ENCODE measurements at places on chromosomes 6 and 20.
A peak's percentile ranks its signal among the peaks of the same experiment; 100 is the strongest.

DNA sequence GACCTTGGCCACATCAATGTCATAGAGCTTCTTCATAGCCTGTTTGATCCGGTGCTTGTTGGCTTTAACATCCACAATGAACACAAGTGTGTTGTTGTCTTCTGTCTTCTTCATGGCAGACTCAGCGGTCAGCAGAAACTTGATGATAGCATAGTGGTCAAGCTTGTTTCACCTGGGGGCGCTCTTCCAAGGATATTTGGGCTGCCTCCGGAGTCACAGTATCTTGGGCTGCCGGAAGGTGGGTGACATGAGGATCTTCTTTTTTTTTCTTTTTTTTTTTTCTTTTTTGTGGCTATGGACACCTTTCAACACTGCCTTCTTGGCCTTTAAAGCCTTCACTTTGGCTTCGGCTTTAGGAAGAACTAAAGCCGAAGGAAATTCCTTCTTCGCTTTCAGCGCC is 244.6 kb downstream of the GJA1 start:
- DNase-seq, result no peak

DNA sequence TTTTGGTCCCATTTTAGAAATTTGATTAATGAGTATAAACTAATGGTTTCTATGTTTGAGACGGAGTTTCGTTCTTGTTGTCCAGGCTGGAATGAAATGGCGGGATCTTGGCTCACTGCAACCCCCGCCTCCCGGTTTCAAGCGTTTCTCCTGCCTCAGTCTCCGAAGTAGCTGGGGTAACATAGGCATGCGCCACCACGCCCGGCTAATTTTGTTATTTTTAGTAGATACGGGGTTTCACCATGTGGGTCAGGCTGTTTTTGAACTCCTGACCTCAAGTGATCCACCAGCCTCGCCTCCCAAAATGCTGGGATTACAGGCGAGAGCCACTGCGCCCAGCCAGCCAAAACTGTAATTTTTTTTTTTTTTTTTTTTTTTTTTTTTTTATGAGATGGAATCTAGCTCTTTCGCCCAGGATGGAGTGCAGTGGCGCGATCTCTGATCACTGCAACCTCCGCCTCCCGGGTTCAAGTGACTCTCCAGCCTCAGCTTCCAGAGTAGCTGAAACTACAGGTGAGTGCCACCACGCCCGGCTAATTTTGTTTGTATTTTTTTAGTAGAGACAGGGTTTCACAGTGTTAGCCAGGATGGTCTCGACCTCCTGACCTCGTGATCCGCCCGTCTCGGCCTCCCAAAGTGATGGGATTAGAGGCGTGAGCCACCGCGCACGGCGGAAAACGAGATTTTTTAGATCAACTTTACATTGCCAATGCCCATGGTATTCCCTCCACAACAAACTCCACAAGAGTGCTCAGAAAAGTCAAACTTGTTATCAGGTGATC is 127.8 kb downstream of the HFE start:
- peak; percentile 39 for DNase-seq

DNA sequence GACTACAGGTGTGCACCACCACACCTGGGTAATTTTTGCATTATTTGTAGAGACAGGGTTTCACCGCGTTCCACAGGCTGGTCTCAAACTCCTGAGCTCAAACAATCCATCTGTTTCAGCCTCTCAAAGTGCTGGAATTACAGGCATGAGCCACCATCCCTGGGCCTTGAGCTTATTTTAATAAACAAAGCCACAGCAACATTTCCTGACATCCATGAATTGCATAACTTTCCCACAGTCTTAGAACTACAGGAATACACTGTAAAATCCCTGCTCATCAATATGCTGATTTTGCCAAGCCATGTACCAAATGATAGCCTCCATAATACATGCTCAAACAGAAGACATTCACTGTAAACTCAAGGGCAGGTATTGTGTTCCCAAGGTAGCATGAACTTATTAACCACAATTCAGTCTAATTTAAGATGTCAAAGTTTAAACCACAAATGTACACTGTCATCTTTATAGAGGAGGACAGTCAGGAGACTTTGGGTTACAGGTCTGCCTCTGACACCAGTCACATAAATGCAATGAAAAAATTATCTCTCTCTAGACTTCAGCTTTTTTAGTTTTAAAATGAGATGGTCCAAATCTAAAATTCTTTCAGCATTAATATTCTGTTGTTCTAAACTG is 40.0 kb downstream of the NUDT3 start:
- peak; percentile 64 for DNase-seq

DNA sequence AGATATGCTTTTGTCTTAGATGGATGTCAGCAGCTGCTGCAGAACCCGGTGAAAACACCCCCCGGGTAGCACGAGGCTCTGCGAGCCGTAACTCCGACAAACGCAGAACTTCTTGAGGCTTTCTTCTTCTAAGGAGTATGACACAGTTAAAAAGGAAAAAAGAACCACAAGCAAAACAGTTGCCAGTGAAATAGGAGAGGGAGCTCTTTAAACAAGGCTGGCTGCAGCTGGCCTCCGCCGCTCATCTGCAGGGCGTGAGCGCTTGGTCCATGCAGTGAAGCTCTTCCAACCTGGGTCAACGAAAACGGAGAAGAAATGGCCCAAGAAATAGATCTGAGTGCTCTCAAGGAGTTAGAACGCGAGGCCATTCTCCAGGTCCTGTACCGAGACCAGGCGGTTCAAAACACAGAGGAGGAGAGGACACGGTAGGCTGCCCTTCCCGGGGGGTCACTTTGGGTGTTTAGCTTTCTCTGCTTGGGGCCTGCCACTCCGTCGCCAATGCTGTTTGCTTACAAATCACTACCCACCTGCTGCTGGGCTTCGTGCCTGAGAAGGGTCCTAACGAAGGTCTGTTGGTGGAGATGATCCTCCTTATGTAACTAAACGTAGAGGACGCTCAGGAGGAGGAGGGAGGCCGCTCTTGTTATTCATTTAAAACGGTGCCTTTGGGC is 13.2 kb downstream of the SYTL3 start:
- DNase-seq, result peak; percentile 45

DNA sequence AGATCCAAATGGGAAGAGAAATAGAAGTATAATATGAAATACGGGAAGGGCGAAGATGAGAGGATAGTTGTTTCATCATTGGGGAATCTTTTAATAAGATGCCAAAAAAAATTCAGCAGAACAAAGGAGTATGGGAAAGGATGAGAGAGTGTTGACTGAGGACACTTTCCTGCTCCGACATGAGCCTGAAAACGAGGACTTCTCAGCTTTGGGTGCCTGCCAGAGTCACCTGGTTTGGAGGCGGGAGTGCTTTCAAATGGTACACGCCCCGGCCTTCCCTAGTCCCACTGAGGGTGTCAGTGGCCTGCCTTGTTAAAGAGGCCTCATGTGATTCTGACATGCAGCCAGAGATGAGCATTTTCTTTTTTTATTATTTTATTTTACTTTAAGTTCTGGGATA is 250.9 kb downstream of the ANKRD60 start:
- DNase-seq, result no peak

- peak; percentile 98 for DNase-seq
Measured at GRCh38 chr6:29965873-29966601, 23.7 kb downstream of the HLA-A start.

DNA sequence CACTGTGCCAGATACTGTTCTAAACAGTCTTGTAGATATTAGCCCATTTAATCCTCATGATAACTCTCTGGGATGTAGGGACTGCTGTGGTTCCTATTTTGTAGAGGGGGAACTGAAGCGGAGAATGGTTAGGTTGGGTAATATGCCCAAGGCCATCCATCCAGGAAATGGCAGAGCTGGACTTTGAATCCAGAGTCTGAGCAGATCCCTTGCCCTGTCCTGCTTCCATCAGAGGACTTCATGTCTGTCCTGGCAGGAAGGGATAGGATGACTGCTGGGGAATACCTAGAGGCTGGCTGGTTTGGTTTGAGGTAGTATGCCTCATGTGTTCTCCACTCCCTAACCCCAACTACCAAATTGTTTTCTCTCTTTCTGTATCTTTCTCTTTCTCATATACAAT is 44.6 kb downstream of the SAMD5 start:
- DNase-seq, result no peak

- peak; percentile 97 for DNase-seq
Measured at GRCh38 chr6:33299237-33299944, 649 bp upstream of the RGL2 start.

DNA sequence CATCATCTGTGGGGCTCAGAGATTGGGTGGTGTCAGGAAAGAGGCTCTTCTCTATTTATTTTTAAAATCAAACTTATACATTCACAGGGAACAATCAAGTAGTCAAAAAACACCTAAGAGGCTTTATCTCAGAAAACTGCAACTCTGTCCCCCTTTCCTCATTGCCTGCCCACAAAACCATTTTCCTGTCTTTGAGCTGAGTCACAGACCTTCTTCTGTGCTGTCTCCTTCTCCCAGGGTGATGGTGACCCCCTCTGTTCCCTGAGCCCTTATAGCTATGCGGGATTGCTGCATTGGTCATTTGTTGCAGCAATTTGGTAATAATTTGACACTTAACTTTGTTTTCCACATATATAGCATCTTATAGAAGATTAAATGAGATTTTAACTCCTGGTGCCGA is 195.2 kb upstream of the PROKR2 start:
- peak; percentile 58 for DNase-seq

DNA sequence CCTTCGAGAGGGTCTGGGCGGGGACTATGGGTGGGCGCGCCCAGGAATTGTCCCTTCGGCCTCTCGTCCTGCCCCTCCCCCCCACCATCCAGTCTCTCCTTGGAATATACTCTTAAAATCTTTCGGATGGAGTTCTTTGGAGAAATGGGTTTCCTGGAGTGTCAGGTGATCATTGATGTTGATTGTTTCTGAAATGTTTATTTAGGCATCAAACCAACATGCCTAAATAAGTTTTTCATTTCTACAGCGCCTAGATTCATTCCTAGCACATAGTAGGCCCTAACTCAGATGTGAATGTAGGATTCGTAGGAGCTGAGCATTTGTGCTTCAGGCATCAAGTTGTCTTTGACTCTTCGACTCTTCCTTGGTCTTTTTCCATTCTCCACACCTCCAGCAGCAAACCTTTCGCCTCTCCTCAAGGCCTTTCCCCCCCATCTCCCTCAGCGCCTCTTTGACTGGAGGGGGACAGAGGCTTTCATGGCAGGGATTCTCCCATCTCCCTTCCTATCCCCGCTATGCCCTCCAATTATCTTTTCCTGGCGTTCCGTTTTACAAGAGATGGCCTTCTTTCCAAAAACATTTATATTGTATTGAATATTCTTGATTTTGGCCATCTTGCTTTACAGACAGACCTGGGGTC is 610 bp downstream of the CASP8AP2 start:
- DNase-seq, result peak; percentile 3

DNA sequence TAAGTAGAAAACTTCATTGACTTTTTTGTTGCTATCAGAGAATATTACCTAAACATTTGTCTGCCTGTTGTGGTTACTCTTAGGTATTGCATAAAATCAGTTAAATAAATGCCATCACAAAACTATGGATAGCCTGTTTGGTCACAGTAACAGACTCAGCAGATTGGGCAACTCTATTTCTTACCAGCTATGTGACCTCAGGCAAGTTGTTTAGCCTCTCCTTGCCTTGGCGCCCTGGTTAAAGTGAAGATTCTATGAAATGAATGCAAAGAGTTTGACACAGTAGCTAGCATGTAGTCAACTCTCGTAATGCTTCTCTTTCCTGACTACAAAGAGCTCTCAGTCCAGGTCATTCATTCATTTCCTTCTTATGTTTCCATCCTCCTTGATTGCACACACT is 82.5 kb upstream of the ID4 start:
- peak; percentile 20 for DNase-seq

GRCh38 chr6:159769470-159769869 is 7.6 kb downstream of the ACAT2 start:
- DNase-seq, result no peak

- DNase-seq, result no peak
Measured at GRCh38 chr20:10061641-10062040, 26.9 kb downstream of the ANKEF1 start.

DNA sequence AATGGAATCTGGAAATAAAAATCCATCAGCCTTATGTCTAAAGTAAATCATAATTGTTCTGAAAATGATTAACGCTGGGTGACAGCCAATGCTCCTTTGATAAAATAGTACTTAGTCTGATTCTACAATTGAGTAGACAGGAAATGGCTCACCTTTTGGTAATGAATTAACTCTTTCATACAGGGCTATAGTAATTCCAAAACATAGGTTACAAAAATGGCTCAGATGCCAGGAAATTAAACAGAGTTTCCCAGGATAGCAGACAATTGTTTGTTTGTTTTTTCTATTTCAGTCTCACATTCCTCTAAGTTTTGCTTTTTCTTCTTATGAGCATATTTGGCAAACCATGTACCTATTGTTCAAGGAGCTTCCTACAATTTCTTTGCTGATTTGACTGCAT is 257.2 kb upstream of the EPHA7 start:
- DNase-seq, result no peak

GRCh38 chr6:132445201-132445951 is 44.1 kb upstream of the MOXD1 start:
- DNase-seq, result peak; percentile 97

- DNase-seq, result no peak
Measured at GRCh38 chr6:153621491-153621890, 417.5 kb upstream of the OPRM1 start.

GRCh38 chr20:17479063-17479657 is 52.0 kb downstream of the BFSP1 start:
- DNase-seq, result no peak

- peak; percentile 32 for DNase-seq
Measured at GRCh38 chr20:1539816-1540419, 17.6 kb downstream of the SIRPD start.

DNA sequence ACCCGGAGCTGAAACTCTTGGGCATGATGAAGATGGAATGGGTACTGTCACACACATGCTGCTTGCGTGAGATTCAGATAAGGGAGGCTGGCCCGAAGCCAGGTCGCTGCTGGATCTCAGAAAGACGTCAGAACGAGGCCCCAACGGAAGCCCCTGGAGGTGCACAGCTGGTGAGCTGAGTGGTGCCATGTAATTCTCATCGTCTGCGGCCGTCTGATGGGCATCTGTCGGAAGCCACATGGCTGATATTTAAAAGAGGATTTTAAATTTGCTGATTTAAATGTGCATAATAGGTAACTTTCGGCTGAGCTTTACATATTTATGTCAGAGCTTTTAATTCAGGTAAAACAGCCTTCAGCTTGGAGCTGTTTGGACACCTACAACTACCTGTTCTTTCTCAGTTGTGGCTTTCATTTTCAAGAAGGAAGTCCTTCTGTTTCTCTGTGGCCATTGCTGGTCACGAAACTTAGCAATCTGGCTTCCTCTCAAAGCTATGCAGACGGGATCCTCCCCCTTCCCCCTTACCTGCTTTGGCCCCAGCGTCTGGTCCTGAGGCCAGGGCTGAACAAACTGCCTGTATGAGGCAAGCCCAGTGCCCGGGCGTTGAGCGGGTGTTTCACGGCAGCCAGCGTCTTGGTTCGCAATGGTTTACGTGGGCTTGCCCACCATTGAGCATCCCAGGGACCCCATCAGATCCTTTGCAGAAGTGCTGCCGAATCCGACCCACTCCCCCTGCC is 9.2 kb downstream of the SLCO4A1 start:
- no peak for DNase-seq

DNA sequence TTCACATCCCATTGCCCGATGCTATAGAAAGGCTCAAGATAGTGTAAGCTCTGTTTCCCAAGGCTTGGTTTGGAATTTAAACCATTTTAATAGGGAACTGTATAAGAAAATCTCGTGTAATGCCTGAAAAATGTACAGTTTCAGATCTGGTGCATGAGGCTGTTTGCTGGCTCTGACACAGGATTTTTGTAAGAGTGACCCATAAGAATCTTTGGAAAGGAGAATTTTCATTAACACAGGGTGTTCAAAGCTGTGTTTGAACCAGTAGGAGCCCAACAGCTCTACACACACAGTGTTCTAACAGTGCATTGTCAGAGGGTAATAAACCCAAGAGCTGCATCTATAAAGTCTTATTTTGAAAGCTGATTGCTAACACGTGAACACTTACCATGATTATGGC is 293.5 kb downstream of the PRL start:
- DNase-seq, result no peak

GRCh38 chr20:58109126-58109880 is 119.2 kb downstream of the ANKRD60 start:
- peak; percentile 91 for DNase-seq
